NCI-H524 treated with DMSO at 0.1 percent for 48 hours (cell line): ENCODE measurements at places on chromosomes 2 and 18.
A peak's percentile ranks its signal among the peaks of the same experiment; 100 is the strongest.

DNA sequence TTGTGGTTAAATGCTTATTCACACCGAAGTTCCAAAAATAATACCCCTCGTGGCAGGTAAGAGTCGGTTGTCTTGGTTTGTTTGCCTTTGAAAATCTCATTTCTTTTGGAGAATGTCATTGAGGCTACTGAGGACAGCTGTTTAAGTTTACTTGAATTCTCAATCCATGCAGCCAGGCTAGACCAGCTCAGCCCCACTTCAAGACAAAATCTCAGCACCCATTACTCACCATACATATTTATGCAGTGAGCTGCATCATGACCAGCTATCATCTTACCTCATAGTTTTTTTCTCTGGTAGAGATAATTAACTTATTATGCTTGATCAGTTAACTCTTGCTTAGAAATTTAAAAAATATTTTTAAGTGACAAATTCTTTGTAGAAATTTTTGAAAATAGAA is 115.9 kb downstream of the HAUS1 start:
- DNase-seq = no peak

DNA sequence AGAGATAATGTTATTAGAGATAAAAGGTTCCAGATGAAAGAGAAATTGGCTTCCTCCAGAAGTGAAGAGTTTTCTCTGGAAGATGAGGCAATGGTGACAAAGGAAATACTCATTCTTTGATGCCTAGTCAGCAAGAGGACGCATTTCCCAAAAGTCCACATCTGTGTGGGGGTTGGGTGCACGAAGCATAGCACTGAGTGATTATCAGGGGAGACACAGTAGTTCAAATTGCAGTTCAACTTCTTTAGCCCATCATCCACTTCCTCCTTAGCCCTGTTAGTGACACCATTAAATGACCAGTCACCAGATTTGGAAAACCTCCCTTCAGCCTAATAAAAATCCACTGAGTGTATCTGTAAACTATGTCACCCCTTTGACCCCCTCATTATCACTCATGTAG is 80.9 kb upstream of the PHLPP1 start:
- DNase-seq = no peak

GRCh38 chr2:128792476-128793054 is 473.9 kb upstream of the HS6ST1 start:
- DNase-seq = no peak

GRCh38 chr18:35971661-35972196 is 750 bp upstream of the RMP24 start:
- DNase-seq = peak; percentile 34

GRCh38 chr2:140567734-140568133 is 1563.1 kb downstream of the LRP1B start:
- no peak for DNase-seq

GRCh38 chr2:131828164-131828561 is 300.5 kb downstream of the CCDC74A start:
- no peak for DNase-seq

DNA sequence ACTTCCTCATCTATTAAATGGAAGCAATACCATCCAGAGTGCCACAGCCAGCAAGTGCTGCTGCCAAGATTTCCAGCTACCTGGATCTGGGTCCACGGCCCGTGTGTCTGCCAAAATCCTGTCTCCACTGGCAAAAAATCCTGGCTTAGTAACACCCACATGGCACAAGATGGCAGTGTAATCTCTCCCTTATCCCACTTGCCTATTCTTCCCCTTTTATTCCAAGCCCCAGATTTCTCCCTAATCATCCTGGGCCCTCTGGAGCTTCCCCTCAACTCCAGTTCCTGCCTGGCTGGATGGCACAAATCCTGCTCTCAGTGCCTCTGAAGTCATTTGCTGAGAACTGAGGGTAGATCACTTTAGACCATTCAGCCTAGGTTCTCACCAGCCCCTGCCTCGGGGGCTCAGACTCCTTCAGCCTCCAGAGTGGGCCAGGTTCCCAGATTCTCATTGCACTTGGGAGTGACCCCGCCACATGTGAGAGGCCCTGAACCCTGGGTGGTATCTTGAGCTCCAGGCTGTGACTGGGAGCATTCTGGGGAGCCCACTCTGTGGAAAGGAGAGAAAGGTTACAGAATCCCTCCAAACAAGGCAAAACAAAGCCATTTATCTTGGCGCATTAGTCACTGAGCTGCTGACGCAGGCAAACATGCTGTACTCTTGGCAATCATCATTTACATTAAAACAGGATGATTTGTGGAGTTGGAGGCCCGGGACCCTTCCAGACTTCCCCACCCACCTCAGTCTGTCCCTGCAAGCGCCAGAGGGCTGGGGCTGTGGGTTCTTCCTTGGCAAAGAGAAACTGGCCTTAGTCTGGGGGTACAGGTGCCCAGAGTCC is 325.8 kb downstream of the DYSF start:
- DNase-seq = no peak

DNA sequence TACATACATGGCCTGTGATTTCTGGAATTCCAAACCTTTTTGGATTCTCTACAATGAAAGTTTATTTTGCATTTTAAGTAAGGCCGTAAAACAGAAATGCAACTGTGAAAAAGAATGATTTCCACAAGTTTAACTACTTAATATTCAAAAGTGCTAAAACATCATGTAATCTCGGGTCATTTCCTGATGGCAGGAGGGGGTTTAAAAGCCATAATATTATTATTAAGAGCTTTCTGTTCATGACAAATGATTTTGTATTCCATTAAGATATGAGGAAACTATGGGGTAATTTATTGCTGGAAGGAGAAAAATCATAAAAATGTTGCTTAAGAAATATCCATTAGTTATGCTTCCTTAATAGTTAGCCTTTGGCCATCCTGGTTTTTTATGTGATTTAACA is 65.7 kb downstream of the COL4A3 start:
- DNase-seq = no peak

DNA sequence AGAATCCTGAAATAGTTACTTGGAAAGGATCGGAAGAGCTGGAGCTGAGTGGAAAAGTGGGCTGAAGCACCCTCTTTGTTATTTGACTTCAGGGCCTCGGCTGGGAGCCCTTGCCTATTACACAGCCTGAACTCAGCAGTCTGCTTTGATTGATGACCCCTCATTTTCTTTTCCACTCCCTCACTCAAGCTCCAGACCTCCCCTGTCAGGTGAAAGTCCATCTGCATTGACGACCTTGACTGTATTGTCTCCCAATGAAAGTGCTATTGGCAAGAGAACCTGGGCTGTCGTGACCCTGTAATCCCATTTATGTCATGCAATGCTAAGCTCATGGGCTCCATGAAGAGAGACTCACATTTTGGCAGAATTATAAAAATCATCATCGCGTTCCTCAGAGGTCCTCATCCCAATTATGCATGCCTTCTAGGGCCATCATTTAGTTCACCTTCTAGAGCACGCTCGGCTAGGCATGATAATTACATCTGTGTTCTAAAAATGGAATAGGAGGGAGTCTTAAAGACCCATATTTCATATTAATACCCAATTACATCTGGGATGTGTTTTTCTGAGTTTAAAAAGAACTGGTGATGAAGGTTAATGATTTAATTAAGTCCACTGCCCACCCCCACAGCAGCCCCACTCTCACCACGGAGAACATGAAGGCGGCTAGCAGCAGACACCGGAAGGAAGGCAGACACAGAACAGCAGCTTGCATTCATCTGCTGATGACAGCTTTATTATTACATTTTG is 472.5 kb downstream of the PID1 start:
- DNase-seq = no peak

DNA sequence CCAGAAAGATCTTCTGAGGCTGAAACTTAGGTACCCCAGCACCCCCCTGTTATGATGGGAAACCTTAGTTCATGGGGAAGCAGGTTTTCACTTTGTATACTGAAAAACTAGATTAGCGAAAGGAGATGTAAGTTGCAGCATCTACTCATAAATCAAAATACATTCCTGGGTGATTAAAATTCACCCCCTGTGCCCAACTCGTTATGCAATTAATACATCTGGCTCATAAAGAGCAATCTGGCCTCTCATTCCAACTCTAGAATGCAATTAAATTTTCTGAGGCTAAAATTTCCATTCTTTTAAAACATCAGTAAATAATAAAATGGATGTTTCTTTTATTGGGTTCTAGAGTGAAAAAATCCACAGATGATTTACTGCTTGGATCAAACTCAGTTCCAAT is 110.9 kb upstream of the BZW1 start:
- DNase-seq = no peak

DNA sequence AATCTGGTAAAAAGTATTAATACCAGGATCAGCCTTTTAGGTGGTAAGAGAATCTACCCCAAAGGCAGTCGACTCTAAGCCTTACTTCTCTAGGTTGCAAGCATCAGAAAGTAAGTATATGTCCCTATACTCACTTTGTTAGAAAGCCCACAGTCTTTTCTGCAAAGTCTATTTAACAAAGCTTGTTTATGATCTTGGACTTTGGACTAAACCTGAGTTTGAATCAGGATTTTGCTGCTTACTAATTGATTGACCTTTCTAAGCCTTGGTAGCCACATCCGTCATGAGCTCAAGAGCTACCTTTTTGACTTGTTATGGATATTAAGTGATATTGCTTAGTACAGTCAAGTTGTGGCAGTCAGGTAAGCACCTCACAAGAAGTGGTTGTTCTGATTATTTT is 18.4 kb downstream of the FMNL2 start:
- no peak for DNase-seq

DNA sequence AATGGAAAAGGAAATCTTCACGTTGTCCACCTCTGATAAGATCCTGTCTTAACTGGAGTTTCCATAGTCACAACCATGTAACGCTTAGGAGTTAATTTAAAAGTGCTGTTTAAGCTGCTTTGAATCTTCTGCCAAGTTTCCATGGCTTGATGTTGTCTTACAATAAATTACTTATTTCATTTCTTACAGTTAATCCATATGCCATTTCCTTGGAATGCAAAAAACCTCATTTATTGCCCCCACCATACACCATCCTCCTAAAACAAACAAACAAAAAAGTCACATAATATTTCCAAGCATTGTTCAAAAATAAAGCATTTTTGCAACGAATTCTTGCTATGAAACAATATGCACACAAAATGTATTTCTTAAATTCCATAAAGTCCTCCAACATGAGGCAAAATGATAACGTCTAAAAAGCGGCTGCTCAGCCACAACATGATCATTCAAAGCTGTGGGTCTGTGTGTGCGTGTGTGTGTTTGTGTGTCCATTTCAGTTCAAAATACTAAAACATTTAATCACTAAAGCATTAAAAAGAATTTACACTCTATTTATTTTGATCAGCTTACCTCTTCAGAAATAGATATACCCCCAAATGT is 46.8 kb upstream of the PXDN start:
- no peak for DNase-seq

DNA sequence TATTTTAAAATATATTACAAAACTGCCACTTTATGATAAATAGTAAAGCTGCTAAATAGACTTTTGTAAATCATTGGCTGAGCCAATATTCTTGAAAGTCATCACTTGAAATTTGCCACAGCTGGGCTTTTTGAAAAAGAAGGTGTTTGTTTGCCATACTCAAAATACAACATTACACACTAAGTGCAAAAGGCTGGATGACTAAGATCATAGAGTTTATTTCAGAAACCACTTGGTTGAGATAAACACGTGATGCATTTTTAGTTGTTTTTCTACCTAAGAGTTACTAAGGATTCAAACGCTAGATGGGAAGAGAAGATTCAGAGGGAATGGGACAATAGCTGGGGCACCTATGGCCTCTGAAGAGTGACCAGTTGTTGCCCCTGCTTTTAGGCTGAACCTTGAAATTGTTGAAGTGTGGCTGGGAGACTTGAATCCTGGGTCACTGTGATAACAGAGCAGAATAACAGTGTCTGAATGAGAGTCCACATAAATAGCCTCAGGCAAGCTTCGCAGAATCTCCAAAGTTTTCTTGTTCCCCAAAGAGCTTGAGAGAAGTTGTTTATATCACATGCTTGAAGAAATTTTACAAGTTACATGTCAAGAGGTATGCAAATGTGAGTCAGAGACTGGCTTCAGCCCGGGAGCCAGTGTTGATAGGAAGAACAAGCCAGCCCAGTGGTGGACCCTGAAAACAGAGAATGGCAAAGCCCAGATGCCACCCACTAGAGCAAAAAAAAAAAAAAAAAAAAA is 409.8 kb downstream of the GPD2 start:
- DNase-seq = no peak

DNA sequence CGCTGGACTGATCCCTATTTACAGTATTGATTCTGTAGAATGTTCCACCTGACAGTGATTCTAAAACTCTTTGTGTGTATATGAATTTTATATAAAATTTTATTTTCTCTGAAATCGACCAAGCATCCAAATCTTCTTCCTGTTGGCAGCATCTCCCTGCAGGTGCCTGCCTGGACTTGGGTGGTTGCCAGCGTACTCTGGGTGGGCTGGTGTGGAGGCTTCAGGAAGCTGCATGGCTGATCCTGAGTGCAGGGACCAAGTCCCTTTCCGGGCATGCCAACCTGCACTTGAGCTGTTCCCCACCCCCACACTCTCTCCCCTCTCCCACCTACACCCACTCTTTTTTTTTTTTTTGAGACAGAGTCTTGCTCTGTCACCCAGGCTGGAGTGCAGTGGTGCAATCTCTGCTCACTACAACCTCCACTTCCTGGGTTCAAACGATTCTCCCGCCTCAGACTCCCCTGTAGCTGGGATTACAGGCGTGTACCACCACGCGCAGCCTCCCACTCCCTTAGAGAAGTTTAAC is 53.2 kb upstream of the ALKAL2 start:
- no peak for DNase-seq

DNA sequence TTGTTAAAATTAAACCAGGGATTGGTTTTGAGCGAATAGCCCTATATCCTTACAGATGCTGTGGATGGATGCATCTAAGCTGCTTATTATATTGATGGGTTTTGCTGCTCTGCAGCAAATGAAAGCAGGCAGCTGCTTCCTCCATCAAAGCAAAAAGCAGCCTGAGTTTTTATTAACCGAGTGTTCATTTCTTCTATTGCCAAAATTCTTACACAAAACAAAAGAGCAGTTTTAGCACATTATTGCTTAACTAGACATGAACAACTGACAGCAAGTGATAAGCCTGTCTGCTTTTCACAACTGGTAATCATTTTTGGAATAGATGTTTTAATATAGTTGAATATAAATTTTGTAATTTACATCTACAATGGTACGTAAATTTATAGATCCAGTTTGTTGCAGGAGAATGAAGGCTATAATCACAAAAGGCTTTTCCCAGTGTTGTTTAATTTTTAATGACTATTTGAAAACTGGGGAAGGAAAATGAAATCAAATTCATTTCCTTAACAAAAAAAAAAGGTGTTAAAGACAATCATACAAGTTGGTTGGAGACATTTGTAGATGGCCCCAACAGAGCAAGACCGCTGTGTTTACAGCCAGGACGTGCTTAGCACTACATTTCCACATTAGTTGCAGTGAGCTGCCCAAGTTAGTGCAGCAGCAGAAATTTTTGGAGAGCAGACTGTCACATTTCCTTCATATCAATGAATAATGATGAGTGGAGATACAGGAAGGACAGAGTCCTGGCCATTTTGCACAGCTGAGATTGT is 253.6 kb upstream of the SIX3 start:
- DNase-seq = no peak

- DNase-seq = no peak
Measured at GRCh38 chr2:232339121-232340081, 39.1 kb upstream of the ALPP start.

- no peak for DNase-seq
Measured at GRCh38 chr2:212385241-212385640, 153.4 kb downstream of the ERBB4 start.

- DNase-seq = no peak
Measured at GRCh38 chr2:29004755-29005154, 23.7 kb downstream of the TOGARAM2 start.
